ENCODE measurements at places on chromosomes 12 and 14. TPM values are rescaled to one million over a fixed set of nuclear protein-coding genes. Genes with fewer than 3 reads are reported as not detected.

Gene CPM
- polyA plus RNA-seq: 11.4 TPM

Gene PEBP1
- polyA plus RNA-seq: 210 TPM

Gene KRT3
- 1.0 TPM for polyA plus RNA-seq

Gene PDE3A
- 2.2 TPM for polyA plus RNA-seq

Gene KRT78
- 7.2 TPM for polyA plus RNA-seq

Measured in thymus (tissue), 14 donors.